ENCODE measurements at places on chromosomes 13 and 19.
A peak's percentile ranks its signal among the peaks of the same experiment; 100 is the strongest.

- no peak for DNase-seq
Observed at GRCh38 chr13:74280093-74280794, 146.0 kb upstream of the KLF12 start.

DNA sequence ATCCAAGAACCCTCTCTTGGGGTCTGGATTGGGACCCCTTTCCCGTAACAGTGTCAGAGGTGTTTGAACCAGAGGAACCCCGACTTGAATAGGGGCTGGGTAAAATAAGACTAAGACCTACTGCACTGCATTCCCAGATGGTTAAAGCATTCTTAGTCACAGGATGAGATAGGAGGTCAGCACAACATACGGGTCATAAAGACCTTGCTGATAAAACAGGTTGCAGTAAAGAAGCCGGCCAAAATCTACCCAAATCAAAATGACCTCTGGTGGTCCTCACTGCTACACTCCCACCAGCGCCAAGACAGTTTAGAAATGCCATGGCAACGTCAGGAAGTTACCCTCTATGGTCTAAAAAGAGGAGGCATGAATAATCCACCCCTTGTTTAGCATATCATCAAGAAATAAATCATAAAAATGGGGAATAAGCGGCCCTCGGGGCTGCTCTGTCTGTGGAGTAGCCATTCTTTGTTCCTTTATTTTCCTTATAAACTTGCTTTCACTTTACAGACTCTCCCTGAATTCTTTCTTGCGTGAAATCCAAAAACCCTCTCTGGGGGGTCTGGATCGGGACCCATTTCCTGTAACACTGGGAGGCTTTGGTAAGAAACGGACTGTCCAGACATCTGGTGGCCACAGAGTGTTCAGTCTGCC is 4.4 kb upstream of the SIN3B start:
- no peak for DNase-seq

GRCh38 chr13:51769455-51770127 is 34.4 kb downstream of the DHRS12 start:
- DNase-seq: no peak

DNA sequence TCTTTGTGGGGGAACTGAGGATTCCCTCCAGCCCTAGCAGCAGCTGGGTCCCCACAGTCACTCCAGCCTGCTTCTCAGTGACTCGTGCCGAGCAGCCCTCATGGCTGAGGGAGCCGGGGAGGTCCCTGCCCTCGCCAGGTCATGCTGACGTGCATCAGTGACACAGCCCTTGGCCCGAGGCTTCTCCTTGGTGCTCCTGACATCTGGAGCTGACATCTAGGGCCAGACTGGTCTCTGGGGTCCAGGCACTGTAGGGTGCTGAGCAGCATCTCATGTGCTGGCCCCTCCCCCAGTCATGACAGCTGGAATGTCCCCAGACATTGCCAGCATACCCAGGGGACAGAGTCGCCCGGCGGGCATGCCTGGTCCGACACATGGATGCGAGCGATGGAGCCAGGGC is 14.4 kb downstream of the COMP start:
- no peak for DNase-seq

DNA sequence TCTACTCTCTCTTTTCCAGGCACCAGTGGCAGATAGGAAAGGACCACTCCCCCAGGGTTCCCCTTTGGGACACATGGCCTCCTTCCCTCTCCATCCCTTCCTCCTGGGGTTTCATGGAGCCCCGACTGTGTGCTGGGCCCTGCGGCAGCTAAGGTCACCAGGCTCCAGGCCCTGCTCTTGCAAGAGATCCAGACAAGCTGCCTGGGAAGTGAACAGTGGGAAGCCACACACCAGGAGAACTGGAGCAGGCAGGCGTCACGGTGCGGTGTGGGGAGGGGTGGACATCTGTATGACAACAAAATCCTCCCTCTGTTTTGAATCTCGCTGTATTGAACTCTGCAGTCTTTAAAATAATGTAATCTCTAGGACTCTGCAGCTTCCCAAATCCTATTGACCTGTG is 330.1 kb downstream of the UQCRFS1 start:
- DNase-seq: no peak

DNA sequence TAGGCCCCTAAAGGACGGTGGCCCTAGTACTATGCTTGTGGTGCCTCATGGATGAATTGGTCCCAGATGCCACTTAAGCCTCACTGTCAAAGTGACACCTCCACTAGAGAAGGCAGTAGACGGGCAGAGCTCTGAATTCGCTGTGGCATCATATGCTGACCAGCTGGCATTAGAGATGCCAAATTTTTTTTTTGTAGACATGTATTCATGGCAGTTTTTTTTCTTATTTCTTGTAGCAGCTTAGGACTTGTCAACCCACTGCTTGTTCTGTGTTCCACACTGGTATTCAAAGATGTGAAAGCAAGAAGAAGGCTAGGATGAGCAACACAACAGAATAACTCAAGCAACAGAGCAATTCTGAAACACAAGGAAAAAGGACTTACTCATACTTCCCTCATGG is 212.5 kb downstream of the DLEU7 start:
- DNase-seq: no peak

- DNase-seq: no peak
Observed at GRCh38 chr19:46144756-46145155, 3.3 kb upstream of the IGFL2 start.

GRCh38 chr13:98482476-98483444 is 94.1 kb downstream of the STK24 start:
- no peak for DNase-seq

DNA sequence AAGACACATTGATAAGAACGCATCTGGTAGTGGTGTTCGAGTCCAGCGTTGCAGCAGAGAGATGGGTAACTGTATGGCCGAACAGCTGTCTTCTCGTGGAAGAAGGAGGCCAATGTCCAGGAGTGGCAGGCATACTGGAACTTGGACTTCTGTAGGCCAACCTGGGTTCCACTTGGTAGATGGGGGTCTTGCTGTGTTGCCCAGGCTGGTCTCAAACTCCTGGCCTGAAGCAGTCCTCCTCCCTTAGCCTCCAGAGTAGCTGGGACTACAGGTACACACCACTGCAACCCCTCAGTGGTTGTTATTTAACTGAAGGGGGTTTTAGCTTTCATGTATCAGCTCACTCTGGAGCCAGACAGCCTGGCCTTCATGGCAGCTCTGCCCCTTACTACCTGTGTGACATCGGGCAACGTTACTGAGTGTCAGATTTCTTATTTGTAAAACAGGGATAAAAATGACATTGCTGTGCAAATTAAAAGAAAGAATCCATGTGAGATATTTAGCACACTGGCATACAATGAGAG is 2.4 kb upstream of the UQCRFS1 start:
- no peak for DNase-seq

GRCh38 chr13:22538400-22538799 is 642.4 kb upstream of the SGCG start:
- no peak for DNase-seq

- DNase-seq: no peak
Observed at GRCh38 chr13:82571653-82572052, 1310.6 kb downstream of the SLITRK1 start.

- no peak for DNase-seq
Observed at GRCh38 chr13:66809485-66809884, 420.7 kb downstream of the PCDH9 start.

- DNase-seq: peak; percentile 78
Observed at GRCh38 chr19:29831041-29831548, 19.3 kb downstream of the CCNE1 start.

DNA sequence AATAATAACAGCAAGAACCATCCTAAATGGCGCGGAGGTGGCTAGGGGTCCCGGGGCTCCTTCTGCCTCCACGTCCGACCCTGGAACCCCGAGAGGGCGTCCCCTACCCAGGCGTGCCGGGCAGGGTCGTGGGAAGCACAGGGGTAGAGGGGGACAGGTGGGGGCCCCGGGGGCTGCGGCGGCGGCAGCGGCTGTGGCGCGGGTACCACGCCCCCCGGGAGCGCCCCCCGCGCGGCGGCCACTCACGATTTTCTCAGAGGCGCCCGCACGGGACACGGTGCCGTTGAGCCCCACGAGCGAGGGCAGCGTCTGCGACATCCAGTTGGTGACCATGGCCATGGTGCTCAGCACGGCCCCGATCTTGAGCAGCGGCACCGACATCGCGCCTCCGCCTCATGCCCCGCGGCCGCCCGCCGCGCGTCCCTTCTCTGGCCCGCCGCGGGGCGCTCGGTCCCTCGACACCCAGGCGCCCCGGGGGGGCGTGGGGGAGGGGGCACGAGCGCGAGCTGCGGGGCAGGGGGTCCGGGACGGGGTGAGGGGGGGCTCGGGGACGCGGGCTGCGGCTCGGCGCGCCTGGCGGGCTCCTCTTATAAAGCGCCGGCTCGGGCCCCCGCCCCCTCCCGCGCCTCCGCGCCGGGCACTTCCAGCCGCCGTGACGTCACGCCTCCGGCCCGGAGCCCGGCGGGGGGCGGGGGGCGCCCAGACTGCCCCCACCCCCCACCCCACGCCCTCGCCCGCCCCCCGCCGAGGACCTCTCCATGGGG is 22.9 kb downstream of the OLFM2 start:
- DNase-seq: peak; percentile 19

DNA sequence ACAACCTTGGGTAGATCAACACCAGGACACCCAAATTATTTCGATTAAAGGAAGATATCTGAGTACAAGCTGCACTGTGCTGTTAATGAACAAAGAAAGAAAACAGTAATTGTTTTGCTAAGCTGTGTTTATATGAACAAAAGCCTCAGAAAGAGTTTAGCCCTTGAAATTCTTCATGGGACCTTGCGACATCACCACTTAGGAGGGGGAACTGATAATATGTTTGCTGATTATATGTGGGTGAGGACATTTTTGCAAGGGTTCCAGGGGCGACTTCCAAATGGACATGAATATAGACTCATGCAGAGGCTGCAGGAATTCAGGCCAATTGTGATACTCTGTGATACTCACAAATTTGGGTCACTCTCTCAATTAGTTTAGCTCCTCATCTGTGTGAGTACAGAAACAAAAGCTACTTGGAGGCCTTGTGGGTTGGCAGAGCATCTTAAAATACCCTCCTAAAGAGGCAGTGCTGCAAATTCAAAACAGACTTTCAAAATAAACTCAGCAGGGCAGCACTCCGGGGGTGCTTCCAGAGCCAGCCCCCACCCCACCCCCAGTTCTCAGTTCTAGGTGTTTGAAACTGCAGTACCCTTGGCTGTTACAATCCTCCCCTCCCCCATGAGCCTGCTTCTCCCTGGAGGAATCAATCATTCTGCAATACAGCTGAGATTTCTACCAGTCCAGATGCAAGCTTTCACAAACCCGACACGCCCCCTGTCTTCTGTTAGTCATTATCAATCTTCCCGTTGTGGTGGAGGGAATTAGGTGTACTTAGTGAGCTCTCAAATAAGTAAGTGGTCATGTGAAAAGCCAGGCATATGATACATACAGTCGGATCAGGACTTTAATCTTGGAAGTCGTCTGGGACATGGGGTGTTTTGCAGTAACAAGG is 97.0 kb upstream of the MBNL2 start:
- DNase-seq: no peak

GRCh38 chr13:51113969-51114368 is 2.9 kb upstream of the C13orf42 start:
- DNase-seq: no peak

- DNase-seq: no peak
Observed at GRCh38 chr19:18393836-18394235, 3.6 kb downstream of the LRRC25 start.

- no peak for DNase-seq
Observed at GRCh38 chr19:51461723-51462161, 3.5 kb upstream of the SIGLEC8 start.

DNA sequence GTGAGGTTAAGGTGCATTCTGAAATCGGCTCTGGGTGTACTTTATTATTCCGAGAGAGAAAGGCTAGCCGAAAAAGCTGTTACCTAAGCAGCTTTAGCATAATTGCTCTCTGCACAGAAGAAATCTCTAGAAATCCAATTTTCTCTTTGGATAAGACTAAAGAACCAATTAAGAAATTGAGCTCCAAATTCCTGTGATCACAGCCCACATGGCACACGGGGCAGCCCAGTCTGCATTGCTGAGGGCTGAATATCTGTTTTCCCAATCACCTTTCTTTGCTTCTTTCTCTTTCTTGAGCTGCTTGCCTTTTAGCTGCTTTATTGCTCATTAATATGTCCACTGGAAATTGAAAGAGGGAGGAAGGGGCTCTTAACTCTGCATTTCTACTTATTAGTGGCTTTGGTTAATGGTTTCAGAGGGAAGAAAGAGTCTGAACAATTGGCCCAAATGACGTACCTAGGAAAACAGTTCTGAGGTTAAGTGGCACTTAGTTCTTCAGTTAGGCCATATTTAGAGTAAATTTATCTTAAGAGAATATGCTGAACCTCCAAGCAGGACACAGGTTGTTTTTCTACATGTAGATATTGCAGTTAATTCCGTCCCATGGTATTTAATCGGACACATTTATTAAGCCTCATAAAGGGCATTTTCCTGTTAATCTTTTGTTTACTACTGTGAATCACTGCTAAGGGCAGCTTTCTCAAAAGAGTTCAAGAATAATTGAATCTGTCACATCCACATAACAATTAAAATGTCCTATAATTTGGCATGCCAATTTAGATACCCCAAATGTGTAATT is 265.7 kb downstream of the ABCC4 start:
- DNase-seq: no peak

GRCh38 chr13:26626271-26626670 is 68.8 kb downstream of the WASF3 start:
- no peak for DNase-seq

DNA sequence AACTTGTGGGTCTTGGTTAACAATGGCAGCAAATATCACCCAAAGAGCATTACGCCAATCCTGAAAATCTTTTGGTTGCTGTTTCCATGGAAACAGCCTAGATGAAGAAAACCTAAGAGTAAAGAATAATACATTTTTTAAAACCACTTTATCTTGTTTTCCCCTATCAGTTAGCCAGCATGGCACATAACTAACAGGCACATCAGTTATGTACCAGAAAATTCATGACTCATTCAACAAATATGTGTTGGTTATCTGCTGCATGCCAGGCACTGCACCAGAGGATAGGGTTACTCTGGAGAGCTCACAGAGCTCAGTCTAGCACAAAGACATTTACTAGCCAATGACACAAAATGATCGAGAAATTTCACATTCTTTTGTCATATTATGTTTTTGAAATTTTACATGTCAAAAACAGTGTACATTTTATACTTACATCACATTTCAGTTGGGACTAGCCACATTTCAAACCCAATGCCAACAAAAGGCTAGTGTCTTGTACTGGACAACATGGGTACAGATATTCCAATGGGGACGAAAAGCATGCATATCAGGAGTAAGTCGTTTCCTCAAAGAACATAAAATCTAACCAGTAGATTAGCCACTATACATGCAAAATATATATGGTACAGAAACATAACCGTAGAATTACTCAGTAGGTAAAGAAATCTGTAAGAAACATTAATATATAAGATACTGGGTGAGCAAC is 20.3 kb downstream of the LNX2 start:
- no peak for DNase-seq

GRCh38 chr13:25190256-25190655 is 18.2 kb upstream of the AMER2 start:
- no peak for DNase-seq

GRCh38 chr13:48155848-48156247 is 60.9 kb upstream of the MED4 start:
- peak; percentile 50 for DNase-seq

GRCh38 chr13:95226476-95226875 is 74.8 kb downstream of the ABCC4 start:
- no peak for DNase-seq
